Left renal pelvis (tissue), 4 donors: ENCODE measurements at places on chromosomes 2 and 18.
A peak's percentile ranks its signal among the peaks of the same experiment; 100 is the strongest.

GRCh38 chr2:7338961-7339360 is 421.7 kb downstream of the RNF144A start:
- DNase-seq = no peak

DNA sequence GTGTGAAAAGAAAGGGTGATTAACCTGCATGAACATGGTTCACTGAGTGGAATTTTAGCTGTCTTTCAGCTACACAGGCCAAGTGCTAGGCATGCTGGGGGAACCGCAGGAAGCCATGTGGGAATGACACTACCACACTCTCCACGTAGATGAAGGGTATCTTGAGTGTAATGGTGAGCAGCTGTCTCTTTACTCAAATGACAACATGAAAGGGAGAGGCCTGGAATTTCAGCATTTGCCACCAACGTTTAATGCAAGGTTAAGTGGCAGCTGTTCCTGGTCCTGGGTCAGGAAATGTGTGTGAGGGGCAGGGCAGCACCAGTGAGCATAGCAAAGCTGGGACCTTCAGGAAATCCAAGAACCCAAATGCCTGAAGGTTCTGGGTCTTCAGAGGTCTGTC is 588.4 kb downstream of the SLC4A3 start:
- no peak for DNase-seq

- DNase-seq = no peak
Measured at GRCh38 chr2:66960161-66960560, 437.0 kb upstream of the ETAA1 start.

DNA sequence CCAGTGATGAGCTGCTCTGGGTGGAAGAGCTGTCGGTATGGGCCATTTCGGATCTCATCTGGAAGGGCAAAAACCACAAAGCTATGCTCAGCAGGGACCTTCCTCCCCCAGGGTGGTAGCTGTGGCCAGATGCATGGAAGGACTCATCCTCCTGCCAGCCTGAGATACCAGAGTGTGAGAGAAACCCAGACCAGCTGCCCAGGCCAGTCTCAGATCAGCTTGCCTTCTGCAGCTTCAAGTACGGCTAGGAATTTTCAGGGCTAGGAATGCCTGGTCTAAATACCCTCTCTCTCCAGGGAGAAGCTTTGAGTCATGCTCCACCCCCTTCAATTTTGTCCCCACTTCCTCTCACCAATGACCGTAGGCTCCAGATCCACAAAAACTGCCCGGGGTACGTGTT is 1.4 kb upstream of the TUBA4B start:
- DNase-seq = no peak

- no peak for DNase-seq
Measured at GRCh38 chr18:48962994-48963561, 12.3 kb upstream of the SMAD7 start.

- DNase-seq = no peak
Measured at GRCh38 chr2:100252811-100253698, 69.2 kb downstream of the LONRF2 start.

- no peak for DNase-seq
Measured at GRCh38 chr2:42969231-42970150, 177.1 kb upstream of the HAAO start.

- no peak for DNase-seq
Measured at GRCh38 chr2:188970211-188970610, 4.0 kb upstream of the COL3A1 start.

- no peak for DNase-seq
Measured at GRCh38 chr18:66599190-66599589, 4.7 kb downstream of the CDH19 start.

GRCh38 chr2:228417956-228418355 is 236.5 kb upstream of the SPHKAP start:
- no peak for DNase-seq

- DNase-seq = no peak
Measured at GRCh38 chr2:35463805-35464596, 891.6 kb upstream of the CRIM1 start.

- peak; percentile 58 for DNase-seq
Measured at GRCh38 chr2:240604291-240604938, 17.9 kb downstream of the CAPN10 start.

DNA sequence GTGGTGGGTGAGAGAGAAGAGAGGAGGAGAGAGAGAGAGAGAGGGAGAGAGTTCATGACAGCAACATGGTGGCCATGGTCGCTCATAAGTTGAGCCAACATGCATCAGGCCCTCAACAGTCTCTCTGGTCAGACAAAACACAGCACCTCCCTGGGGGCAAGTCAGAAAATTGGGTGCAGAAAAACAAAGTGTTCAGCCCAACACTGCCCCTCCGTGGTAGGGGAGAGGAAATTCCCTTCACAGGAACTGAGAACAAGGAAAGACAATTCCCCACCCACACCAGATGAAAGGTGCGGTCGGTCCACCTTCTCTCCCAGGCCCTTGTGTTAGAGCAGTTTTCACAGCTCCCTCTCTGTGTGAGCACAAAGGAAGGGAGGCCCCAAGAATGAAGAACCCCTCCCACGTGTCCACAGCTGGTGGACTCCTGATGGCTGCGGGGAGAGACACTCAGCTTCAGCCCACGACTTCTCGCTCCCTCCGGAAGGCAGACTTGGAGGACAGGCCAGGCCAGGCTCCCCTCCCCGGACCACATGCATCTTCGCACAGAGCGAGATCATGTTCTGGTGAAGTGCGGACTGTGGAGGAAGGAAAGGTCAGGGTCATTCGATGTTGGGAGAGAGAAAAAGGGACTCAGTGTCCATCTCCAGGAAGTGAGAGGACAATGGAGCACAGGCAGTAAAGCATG is 181.7 kb downstream of the ANAPC1 start:
- no peak for DNase-seq

GRCh38 chr2:25794544-25795276 is 83.6 kb downstream of the ASXL2 start:
- DNase-seq = no peak

DNA sequence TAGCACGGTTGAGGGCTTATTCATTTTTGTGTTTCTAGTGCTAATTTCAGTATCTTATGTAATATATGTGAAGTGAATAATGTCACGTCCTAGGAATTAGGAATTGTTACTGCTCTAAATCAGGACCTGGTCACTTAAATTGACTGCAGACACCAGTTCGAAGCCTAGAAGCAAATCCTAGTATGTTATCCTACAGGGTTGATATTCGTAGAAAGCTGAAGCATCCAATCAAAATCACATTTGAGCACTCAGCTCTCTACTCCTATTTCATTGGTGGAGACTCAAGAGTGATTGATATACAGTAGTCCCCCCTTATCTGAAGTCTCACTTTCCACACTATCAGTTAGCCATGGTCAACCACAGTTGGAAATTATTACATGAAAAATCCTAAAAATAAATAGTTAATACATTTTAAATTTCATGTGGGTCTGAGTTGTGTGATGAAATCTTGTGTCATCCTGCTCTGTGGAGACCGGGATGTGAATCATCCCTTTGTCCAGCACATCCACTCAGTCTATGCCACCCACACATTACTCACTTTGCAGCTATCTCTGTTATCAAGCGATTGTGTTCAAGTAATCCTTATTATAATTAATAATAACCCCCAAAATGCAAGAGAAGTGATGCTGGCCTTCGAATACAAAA is 35.2 kb upstream of the SCN9A start:
- no peak for DNase-seq

GRCh38 chr2:47357483-47357882 is 45.5 kb upstream of the MSH2 start:
- no peak for DNase-seq

- no peak for DNase-seq
Measured at GRCh38 chr2:25700221-25700660, 26.9 kb upstream of the DTNB start.

- no peak for DNase-seq
Measured at GRCh38 chr18:9910661-9911060, 3.2 kb upstream of the VAPA start.

- DNase-seq = no peak
Measured at GRCh38 chr2:45776160-45776955, 124.9 kb downstream of the PRKCE start.

DNA sequence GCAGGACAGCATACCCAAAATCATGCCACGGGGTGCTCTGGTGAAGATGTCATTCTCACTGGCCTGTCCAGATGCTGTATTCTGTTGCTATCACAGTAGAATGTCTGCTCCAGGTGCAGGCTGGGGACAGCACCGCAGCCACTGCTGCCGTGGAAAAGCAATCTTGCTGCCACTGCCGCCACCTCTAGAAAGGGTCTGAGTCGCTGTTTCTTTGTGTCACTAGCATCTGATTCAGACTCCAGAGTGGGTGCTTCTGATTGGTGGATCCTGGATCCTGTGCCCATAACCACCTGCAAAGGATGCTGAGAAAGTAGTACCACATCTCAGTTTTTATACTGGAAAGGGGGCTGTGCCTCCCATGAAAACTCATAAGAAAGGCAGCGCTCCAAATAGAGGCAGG is 45.3 kb upstream of the CTLA4 start:
- no peak for DNase-seq

DNA sequence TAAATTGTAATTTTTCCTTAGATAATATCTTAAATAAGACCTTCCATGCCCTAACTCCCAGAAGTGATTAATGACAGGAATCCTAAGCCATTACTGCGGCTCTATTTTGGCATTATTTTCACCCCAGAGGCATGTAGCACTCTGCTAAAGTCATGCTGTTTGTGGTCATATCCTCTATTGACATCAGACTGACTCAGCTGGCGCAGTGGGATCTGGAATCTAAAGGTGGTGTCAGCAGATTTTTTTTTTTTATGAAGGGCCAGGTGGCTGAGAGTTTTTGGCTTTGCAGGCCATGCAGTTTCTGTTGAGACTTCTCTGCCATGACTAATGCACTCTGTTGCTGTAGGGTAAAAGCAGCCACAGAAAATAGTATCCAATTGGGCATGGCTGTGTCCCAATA is 64.1 kb upstream of the ACVR1C start:
- no peak for DNase-seq

DNA sequence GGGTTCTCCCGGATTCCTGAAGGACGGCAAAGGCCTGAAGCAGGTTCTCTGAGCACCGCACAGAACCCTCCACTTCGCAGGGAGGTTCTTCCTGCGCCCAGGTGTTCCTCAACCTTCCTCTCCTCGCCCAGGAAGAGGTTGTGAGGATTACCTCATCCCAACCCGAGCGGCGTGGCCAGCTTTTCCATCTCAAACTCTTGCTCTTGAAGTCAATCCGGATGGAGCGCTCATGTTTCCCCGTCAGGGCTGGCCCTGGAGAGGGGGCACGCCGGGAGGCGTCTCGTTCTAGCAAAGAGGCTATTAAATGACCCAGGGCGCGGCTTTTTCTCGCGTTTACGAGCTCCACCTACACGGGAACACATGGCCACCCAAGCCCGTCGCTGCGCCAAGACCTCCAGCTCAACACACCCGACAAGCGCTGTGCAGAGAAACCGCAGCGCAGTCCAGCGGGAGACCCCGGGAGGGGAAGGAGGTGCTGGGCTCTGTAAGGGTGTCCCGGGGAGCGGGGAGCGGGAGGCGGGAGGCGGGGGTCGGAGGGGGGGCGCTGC is 540 bp upstream of the RAB10 start:
- peak; percentile 46 for DNase-seq

DNA sequence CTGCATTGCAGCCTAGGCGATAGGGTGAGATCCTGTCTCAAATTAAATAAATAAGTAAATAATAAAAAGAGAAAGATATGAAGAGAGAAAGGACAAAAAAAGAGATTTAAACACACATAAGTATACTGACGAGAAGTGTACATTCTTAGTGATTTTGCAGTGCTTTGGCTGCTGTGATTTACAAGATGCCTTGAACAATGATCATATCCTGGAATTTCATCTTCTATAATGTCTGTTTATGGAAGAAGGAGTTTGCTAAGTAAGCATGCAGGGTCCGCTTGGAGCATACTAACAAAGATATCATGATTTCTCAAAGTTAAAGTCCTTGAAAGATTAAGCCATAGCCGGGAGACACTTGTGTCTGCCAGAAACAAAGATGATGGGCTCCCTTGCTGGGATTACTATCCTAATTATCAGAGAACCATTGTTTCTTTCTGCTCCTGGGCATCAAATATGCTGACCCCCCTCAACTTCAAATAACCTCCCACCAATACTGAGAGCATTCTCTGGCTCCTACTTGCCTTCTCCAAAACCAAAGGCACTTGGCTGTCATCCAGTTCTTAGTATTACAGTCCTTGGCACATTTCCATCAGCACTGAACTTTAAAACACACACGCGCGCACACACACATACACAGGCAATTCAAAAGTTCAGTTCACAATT is 47.5 kb upstream of the STAM2 start:
- DNase-seq = peak; percentile 68

GRCh38 chr2:104340879-104341828 is 512.8 kb upstream of the POU3F3 start:
- DNase-seq = no peak

- DNase-seq = no peak
Measured at GRCh38 chr2:226644399-226644865, 155.2 kb downstream of the IRS1 start.

- no peak for DNase-seq
Measured at GRCh38 chr2:172098287-172098649, 4.4 kb downstream of the DLX2 start.

DNA sequence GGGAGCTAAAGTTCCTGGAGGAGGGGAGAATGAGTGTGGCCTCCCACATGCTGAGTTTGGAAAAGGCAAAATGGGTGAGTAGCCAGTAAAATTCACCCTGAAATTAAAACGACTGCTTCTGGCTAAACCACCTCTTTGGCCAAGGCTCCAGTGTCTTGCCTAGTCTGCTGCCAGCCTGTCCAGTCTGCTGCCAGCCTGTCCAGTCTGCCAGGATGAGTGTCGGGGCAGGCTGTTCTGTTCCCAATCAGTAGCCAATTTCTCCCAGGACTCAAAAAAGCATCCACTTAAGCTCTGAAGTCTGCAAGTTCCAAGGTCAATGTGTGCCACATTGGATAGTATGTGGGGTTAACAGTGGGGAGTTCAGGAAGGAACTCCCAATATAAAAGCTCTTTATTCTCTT is 134.6 kb upstream of the KLHL29 start:
- no peak for DNase-seq

DNA sequence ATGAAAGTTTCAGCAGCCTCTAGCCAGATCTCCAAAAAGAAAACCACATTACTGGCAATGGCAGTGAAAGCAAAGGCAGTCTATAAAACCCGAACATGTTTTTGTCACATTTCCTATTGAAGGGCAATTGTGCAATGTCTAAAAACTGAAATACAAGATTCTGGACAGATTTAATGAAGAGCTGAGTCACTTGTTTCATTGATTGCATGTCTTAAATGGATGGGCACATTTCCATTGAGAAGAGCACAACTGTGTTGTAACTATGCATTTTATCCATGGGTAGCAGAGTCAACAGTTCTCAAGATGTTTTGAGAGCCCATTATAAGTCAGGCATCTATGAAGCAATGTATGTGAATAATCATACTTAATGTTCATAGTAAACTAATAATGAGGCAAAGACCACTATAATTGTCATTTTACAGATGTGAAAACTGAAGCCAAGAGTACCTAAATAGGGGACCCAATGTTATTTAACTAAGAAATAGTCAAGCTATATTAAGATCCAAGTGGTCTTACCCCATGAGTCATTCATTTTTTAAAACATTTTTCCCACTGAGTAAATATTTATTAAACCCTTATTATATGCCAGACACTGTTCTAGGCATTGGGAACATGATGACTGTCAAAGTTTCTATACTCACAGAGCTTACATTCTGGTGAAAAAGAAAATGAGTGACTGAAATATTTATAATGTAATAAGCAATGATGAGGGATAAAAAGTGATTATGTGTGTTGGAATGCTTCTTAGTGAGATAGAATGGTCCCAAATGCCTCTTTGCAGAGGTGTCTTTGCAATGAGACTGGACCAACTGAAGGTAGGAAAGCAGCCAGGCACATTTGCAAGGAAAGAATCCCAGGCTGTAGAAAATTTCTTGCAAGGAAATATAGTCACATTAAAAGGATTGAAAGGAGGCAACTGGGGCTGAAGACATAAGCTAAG is 818.9 kb upstream of the ACVR2A start:
- no peak for DNase-seq
